Aorta (tissue), 5 donors: ENCODE measurements at places on chromosomes 4 and X.

DNA sequence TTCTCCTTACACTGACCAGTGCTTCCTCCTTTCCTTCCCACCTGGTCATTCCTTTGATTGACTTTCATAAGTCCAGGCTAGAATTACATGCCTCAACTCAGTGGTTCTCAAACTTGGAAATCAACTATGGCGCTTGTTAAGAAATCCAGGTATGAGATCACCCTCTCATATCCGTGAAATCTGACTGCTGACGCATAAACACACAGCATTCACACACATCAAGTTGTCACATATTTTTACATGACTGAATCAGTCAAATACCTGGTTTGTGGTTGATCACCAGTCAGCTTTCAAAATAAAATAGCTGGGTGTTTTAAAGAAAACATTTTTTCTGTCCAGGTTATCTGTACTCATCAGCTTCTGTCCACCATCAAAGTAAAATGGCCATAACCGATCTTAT, 433.5 kb downstream of the AFF2 start:
- no peak for DNase-seq

- DNase-seq = no peak
These were observed 73.8 kb downstream of the FBXW7 start for GRCh38 chr4:152462047-152462446.

- DNase-seq = no peak
These were observed 34.0 kb downstream of the ETDB start for GRCh38 chrX:135086197-135086854.

GRCh38 chr4:108143515-108143914, 25.2 kb downstream of the LEF1 start:
- no peak for DNase-seq

GRCh38 chr4:100347241-100347640, 157.0 kb upstream of the DDIT4L start:
- no peak for DNase-seq

- DNase-seq = no peak
These were observed 5.5 kb downstream of the ARHGAP36 start for GRCh38 chrX:131063613-131064012.

- no peak for DNase-seq
These were observed 106.3 kb upstream of the TNIP3 start for GRCh38 chr4:121270389-121270788.

DNA sequence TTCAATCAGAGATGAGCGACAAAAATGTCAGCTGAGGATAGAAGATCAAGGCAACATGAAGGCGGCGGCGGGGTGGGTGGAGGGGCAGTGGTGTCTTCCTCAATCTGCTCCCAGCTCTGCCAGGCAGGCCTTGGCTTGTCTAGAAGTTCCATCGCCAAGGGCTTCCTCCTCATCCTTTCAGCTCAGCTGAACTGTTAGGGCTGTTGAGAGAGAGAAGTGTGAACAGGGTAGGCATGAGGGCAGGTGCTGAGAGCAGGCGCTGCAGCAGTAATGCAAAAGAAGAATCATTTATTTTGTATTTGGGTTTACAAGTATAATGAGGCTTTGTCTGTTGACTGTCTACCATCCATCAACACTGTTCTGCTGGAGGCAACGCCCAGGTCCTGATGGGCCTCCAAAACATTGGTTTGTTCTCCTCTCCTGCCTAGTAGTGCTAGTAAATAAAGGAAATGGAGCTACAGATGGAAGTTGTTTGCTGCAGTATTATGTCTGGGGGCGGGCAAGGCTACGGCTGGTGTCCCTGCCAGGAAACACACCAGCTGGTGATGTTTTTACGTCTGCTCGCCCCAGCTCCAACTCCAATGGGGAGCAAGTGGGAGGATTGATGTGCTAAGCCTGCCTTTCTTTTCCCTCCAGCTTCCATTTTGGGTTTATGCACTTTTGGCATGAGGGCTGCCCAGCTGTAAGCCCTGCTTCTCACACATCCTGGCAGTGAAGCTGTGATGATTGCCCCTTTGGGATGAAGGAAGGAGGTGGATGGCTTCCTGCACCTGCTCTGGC, 139.4 kb upstream of the BOD1L1 start:
- DNase-seq = no peak

GRCh38 chrX:5965406-5965805, 263.3 kb downstream of the NLGN4X start:
- DNase-seq = no peak

- no peak for DNase-seq
These were observed 1821.7 kb downstream of the ARAP2 start for GRCh38 chr4:34422472-34423175.

GRCh38 chrX:16311671-16312070, 144.4 kb downstream of the MAGEB17 start:
- DNase-seq = no peak

DNA sequence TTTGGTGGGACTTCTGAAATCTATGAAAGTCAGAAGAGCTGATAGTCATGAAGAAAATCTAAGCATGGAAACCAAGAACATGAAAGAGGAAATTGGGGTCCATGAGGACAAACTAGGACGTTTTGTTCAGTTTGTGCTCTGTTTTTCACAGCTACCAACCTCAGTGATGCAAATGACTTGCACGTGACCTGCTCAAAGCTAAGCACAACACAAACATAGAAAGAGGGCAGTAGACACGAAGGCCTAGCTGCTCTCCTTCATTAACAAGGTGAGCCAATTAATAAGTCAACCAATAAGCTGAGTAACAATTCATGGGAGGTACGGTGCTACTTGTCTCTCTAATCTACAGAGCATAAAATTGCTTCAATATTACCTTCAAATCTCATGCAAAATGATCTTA, 684.1 kb downstream of the TRAM1L1 start:
- DNase-seq = no peak

DNA sequence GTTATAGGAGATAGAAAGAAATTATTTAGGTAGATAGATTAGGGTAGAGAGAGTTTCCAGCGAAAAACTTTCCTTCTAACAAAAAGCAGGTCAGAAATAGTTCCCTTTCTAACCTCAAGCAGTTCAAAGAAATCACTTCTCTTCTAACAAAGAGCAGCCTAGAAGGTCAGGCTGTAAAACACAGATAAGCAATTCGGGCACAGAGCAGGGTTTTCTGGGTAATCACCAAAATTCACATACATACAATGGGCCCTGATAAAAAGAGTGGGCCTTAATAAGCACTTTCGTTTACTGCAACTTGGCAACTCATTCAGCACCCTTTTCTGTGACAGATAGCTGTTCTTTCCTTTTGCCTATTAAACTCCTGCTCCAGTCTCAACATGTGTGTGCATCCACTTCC, 13.4 kb upstream of the NAF1 start:
- no peak for DNase-seq

DNA sequence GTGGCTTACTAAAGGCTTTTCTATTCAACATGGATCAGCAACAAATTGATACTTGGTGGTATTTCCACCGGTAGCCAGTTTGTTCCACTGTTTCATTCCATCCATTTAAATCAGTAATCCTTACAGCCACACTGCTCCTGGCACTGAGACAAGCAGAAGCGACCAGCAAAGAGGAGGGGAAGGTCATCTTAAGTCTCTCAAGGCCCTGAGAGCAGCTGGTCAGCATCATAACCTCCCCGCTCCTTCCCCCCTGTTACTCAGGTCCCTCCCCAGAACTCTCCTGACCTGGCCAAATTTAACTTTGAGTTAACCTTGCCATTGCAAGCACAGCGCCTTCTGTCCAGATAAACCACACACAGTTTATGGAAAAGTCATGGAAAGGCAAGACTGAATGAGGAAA, 331.3 kb upstream of the KLF3 start:
- no peak for DNase-seq

DNA sequence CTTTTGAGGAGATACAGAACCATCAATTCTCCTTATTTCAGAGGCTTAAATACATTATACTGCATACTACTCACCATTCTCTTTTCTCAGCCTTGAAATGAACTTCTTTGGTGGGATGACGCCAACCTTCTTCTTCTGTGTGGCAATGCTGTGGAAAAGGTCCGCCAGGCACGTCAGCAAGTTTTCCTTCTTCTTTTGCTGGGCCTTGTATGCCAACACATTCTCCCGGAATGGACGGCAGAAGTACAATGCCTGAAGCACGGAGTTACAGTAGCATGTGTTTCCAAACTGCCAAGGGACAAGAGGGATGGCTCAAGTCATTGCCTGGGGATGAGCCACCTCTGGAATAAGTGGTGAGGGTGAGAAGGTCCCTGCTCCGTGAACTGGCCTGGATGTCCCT, 31.2 kb downstream of the USP46 start:
- DNase-seq = no peak

GRCh38 chrX:111511477-111511876, at the start of gene SERTM2:
SERTM2 (plus strand) TSS chrX:111511645; CDS start chrX:111518858, 7,213 bp downstream.
- DNase-seq = no peak

- DNase-seq = no peak
These were observed 11.0 kb upstream of the VCX3B start for GRCh38 chrX:8453611-8454010.

GRCh38 chr4:650461-650860, 23.6 kb downstream of the ATP5ME start:
- peak; percentile 39 for DNase-seq

DNA sequence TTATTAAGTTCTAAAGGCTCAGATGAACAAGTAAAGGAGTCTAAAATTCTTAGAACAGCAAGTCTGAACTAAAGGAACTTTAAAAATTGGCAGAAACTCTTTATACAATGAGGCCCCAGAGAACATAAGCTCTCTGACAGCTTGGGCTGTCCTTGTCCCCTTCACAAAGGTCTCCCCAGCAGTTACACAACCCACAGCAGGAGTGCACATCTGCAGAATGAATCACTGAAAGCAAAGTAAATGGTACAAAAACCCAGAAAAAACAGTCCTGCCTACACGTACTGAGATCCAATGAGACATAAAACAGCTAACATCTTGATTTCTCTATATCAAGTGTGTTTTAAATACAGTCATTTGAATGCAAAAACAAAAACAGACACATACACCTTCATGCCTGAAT, 18.7 kb downstream of the RBBP7 start:
- DNase-seq = no peak

DNA sequence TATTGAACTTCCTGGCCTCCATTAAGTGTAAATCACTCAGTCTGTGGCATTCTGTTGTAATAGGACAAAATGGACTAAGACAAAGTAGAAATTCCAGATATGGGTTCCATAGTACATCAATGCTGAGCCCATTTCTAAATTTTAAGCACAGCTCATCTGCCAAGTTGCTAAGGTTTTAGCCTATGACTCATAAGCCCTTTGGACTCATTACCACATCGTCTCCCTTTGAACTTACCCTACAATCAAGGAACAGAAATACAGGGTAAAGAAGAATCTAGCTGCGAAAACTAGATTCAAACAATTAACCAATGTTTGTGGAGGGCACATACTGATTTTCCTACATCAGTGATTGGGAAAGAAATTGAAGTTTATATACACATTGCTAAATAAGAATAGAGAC, 31.8 kb downstream of the NAA11 start:
- DNase-seq = no peak
